ENCODE measurements at places on chromosomes 5 and 9.
A peak's percentile ranks its signal among the peaks of the same experiment; 100 is the strongest.

DNA sequence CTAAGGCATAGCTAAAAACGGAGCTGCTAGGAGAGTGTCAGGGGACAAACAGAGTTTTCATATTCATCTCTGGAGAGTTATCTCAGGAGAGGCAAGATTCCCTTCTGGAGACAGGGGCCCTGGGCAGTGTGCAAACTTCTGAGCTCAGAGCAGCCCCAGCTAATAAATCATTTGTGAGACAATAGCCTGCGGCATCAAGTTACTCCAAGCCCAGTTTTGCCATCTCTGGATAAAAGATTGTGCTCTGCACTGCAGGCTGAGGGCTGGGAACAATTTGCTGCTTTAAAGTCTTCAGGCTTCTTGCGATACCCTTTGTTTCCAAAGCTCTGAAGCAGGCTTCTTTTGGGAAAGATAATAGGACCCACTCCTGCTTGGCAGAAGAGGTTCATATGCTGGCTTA lies 164.3 kb upstream of the BRINP1 start:
- no peak for DNase-seq

DNA sequence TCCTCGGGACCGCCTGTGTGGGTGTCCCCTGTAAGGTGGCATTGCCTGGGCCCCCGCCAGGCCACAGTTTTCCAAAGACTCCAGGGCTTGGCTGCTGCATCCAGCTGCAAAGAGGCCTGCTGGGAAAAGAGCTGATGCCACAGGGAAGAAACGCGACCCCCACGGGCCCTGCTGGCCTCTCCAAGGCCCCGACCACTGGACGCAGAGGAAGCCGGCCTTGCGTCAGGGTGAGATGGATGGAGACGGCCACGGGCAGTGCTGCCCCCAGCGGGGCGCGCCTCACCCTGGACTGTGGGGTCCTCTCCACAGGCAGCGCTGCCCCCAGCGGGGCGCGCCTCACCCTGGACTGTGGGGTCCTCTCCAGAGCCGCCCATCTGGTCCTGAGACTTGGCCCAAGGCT lies 21.3 kb upstream of the SLC6A19 start:
- DNase-seq = no peak

- no peak for DNase-seq
Measured at GRCh38 chr5:101955891-101956290, 340.2 kb downstream of the SLCO4C1 start.

DNA sequence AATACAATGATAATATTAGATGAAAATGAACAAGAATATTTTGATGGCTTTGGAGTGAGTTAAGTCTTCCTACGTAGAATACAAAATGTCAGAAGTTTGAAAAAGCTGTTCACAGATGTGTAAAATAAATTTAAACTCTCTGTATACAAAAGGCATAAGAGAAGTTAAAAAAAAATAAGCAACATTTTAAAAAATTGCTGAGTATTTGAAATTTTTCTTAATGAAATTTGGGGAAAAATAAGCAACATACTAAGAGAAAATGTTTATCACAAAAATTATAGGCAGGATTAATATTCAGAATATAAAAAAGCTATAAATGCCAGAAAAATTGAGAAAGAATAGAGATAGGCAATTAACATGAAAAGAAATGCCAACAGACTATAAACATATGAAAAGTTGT lies 470.7 kb upstream of the TRPC7 start:
- DNase-seq = no peak

DNA sequence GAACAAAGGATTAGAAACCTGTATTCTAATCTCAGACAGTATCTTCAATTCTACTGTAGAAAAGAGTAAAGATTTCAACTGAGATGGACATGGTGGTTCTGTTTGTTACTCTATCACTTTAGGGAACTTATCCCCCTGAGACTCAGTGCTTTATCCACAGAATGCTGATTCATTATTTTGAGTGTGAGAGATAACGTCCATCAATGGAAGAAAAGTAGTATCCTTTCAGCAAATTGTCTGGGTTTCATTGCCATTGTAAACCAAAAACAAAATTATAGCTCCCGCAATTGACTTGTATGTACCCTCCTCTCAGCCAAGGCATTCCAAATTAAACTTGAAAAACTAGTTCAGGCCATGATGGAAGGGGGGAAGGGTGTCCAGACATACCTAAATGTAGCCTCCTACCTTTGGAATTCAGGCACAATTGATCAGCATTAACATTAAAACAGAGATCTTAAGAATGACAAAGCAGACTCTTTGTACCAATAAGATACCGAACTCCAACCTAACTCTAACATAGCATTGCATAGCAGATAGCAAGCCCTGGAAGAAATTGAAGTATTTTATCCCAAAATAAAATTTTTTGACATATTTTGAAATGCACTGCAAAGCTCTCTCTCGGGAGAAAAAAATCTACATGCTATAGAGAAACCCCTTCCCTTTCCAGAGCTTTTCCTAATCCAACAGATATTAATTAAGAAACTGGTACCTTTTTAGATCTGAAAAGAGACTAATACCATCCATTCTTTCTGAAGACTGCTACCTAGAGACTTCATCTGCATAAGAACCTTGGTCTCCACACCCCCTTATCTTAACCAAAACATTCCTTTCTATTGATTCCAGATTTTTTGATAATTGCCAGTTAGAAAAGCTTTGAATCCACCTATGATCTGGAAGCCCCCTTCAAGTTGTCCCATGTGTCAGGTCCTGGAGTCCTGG lies 1055.7 kb downstream of the PTPRD start:
- DNase-seq = no peak

GRCh38 chr9:35398651-35399335 lies 91.1 kb upstream of the RUSC2 start:
- no peak for DNase-seq

DNA sequence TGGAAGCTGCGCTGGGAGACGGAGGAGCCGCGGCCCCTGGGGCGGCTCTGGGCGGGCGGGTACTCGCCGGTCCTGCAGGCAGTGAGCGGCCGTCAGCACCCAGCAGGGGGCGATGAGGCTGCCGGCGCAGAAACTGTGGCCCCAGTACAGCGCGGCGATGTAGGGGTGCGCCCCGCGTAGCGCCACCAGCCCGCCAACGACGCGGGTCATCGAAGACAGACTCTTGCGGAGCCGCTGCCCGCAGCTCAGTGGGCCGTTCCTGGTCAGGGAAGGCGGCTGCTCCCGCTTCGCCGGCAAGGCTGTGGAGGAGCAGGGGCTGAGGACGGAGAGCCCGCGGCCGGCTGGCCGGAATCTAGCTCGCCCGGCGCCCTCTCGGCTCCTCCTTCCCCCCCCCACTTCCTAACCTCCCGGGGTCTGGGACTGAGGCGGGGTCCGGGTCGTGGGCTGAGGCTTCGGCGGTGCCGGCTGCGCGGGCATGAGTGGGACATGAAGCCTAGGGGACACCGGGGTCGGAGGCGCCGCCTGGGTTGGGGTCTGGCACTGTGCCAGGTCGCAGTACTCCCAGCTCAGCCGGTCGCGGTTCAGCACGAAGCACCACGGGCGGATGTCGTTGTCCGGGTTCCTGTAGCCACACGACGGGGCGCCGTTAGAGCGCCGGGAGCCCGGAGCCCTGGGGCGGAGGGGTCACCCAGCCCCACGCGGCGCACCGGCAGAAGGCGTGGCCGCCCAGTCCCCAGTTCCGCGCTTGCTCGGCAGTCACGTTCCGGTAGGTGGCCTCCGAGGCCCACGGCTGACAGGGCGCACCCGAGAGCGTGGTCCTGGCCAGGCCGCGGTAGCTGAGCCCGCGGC lies 3.6 kb upstream of the PFN3 start:
- DNase-seq = peak; percentile 75

GRCh38 chr5:151664694-151665585 lies 21.8 kb downstream of the SPARC start:
- DNase-seq = no peak
